ENCODE measurements at places on chromosomes 6 and 20. TPM values are rescaled to one million over a fixed set of nuclear protein-coding genes. Genes with fewer than 3 reads are reported as not detected.

SYCP2 gene
- 10.6 TPM for total RNA-seq

ADGB gene
- 8.1 TPM for total RNA-seq

ARMC12 gene
- total RNA-seq = 1.7 TPM

SNAP91 gene
- 2.9 TPM for total RNA-seq

GTF2H4 gene
- 19.0 TPM for total RNA-seq

DNA sequence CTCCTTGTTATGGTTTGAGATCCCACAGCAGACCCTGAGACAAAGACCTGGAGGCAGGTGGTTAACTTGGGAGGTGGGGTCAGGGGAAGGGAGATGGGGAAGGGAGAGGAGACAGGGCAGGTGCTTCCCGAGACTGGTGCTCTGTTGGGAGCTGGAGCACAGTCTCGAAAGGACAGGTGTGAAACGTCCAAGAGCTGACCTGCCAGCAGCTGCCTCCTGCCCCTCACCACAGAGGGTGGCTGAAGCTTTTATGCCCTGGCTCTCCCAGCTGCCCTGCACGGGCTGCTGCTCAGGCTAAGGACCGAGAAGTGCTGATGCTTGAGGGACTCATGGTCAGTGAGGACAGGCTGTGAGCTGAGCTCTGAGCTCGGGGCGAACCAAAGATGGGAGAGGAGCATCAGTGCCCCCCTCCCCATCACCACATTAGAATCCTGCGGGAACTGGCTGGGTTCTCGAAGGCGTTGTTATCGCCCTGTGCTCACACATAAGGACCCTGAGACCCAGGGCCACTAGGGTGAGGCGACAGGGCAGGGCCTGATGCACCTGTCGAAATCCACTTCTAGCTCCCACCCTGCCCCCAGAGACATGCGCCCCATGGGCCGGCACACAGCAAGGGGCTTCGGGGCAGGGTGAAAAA lies 25.3 kb upstream of the CD93 start:
- H3K27me3 ChIP-seq = no peaks in the 10 kb centered on the region
- H3K27ac ChIP-seq = no peak overlapping the region
- no peak for DNase-seq
- no peak overlapping the region for H3K4me3 ChIP-seq
- no peaks in the 10 kb centered on the region for H3K36me3 ChIP-seq

- H3K36me3 ChIP-seq = no peaks in the 10 kb centered on the region
- no peaks in the 10 kb centered on the region for H3K27me3 ChIP-seq
- no peak for DNase-seq
- no peak overlapping the region for H3K4me3 ChIP-seq
- H3K4me1 ChIP-seq = no peaks in the 10 kb centered on the region
These were observed 38.5 kb upstream of the BMP6 start for GRCh38 chr6:7687145-7688111.

All from prostate gland (tissue), 2 donors.